T-cell (primary cell): ENCODE measurements at places on chromosomes 1 and 21.
A peak's percentile ranks its signal among the peaks of the same experiment; 100 is the strongest.

DNA sequence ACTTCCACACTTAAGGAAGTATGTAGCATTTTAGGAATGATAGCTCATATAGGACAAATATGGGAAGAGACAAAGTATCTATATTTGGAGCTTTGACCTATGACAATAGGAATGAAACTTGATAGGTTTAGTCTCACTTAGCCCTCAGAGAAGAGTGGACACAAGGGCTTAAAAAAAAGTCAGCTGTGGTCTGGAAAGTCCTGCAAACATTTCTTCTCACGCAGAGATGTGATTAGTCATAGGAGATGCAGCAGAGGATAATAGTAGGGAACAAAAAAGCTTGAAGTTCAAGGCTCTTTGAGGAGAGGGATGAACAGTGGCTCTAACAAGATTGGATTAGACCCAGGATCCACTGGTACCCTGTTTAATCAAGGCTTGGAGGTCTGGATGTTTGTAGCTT lies 14.8 kb upstream of the RNF220 start:
- DNase-seq = no peak

DNA sequence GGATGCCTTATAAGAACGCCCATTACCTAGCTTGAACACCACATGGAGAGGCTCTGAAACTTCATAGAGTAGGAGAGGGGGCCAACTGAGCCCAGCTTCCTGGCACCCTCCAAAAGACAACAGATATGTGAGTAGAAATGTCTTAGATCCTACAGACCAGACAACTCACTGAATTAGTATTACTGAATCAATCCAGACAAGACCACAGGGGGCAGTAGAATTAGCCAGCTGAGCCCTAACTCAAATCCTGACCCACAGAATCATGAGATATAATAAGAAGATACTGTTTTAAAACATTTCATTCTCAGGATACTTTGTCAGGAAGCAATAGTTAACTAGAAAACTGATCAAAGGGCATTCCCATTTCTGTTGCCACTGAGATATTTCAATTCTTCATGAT lies 45.8 kb upstream of the C1orf21 start:
- no peak for DNase-seq

DNA sequence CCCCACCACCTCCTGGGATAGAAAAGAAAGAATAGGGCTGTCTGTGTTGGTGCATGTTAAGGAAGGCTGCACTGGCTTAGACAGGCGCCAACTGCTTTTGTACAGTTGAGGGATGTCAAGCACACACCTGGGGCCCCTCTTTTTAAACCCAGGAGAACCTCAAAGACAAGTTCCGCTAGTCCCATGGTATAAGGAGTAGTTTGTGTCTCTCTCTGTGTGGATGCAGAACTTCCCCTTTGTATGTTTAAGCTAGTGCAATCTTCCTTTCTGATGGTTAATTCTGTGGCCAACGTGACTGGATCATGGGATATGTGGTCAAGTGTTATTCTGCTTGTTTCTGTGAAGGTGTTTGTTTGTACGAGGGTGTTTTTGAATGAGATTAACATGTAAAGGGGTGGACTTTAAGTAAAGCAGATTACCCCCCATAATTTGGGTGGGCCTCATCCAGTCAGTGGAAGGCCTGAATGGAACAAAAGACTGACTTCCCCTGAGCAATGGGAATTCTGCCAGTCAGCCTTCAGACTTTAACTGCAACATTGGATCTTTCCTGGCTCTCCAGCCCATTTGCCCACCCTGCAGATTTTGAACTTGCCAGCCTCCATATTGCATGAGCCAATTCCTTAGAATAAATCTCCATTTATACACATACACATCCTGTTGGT lies 9.5 kb upstream of the DUSP10 start:
- DNase-seq = no peak

- DNase-seq = no peak
Measured at GRCh38 chr1:47843059-47843458, 154.1 kb downstream of the TRABD2B start.

- DNase-seq = no peak
Measured at GRCh38 chr21:44291078-44291935, 5.6 kb downstream of the AIRE start.

GRCh38 chr1:175572932-175573868 lies 170.2 kb downstream of the TNR start:
- no peak for DNase-seq

DNA sequence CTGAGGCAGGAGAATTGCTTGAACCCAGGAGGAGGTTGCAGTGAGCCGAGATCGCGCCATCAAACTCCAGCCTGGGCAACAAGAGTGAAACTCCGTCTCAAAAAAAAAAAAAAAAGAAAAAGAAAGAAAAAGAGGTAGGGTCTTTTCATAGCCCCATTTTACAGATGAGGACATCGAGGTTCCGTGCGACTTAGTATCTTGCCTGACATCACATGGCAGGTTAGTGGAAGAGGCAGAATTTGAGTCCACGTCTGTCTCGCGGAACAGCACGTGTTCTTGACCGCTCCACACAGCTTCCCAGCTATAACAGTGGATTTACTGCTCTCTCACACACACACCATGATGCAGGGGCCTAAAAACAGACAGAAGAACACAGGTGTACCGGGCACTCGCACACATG lies 1.1 kb downstream of the CTRC start:
- DNase-seq = no peak

GRCh38 chr1:12616709-12617373 lies 1.2 kb downstream of the DHRS3 start:
- DNase-seq = no peak

DNA sequence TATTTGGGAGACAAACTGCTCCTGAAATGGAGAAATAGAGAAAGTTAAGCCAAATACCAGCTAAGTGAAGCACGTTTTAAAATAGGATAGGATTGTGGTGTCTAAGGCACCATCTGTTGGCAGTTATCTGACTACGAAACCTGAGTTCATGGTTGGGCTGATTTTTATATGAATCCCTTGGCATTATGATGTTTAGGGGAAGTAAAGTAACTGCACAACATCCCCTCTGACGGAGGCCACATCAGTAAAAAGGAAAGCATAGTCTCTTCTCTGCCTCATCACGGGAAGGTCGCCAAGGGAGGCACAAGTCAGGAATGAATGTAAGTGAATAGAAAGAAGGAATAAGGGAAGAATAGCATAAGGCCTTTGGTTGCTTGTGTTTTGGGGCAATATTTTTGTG lies 128.0 kb downstream of the PRRX1 start:
- no peak for DNase-seq

- DNase-seq = no peak
Measured at GRCh38 chr1:44072204-44072603, 40.9 kb upstream of the SLC6A9 start.

- no peak for DNase-seq
Measured at GRCh38 chr1:213564215-213564659, 423.5 kb upstream of the PROX1 start.

DNA sequence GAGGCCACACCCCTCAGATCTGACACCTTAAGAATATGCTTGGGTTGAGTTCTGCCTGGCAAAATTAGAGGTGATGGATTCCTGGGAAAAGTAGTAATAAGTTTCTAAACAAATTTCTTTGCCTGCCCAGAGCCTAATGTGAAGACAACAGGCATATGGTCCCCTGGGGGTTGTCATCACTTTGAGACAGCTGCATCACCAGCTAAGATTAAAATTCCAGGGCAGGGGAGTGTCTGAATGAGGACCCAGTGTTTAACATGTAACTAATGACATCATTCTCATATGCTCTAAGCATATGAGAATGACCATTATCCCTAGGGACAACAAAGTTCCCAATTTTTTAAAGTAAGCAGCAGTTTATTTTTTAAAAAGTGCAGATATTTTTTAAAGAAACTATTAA lies 432.2 kb downstream of the PCP4 start:
- DNase-seq = no peak

- DNase-seq = no peak
Measured at GRCh38 chr1:101316256-101316655, 79.4 kb downstream of the S1PR1 start.

GRCh38 chr1:212118167-212118871 lies 82.8 kb downstream of the DTL start:
- DNase-seq = no peak

GRCh38 chr1:23578997-23579363 lies 19.7 kb upstream of the ID3 start:
- no peak for DNase-seq

DNA sequence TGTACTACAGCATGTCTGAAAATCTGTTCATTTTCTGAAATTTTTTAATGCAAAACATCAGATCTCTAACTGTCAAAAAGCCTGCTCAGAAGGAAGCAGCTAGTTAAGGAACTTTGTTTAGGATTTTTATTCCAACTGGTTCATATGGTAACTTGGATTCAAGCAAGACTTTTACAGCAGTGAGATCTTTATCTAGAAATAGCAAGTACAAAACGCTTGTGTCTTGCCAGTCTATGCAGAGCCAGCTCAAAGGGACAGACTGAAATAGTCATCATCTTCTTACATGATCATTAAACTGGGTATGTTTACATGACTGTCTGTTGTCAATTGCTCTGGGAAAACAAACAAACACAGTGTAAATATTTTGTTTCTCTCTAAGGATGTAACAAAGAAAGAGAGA lies 37.6 kb downstream of the DDAH1 start:
- DNase-seq = no peak

DNA sequence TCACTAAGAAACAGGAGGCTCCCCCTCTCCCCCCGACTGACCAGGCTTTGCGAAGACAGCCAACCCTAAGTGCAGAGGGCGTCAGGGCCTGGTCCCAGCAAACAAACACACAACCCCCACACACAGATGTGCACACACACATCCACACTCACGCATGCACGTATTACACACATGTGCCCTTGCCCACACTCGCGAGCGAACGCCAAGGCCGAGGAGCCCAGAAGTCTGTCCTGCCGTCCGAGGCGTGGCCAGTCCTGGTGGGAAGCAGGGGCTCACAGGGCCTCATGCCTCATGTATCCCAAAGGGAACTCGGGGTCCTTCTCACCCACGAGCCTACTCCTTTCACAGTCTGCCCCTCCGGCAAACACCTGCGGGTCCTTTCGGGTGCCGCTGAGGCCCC lies 2.0 kb downstream of the SDF4 start:
- no peak for DNase-seq

GRCh38 chr1:22860883-22861385 lies 111.7 kb downstream of the LACTBL1 start:
- DNase-seq = no peak

- DNase-seq = no peak
Measured at GRCh38 chr21:27244352-27244751, 277.5 kb upstream of the ADAMTS5 start.

- no peak for DNase-seq
Measured at GRCh38 chr1:100348549-100349144, 3.7 kb upstream of the CDC14A start.

DNA sequence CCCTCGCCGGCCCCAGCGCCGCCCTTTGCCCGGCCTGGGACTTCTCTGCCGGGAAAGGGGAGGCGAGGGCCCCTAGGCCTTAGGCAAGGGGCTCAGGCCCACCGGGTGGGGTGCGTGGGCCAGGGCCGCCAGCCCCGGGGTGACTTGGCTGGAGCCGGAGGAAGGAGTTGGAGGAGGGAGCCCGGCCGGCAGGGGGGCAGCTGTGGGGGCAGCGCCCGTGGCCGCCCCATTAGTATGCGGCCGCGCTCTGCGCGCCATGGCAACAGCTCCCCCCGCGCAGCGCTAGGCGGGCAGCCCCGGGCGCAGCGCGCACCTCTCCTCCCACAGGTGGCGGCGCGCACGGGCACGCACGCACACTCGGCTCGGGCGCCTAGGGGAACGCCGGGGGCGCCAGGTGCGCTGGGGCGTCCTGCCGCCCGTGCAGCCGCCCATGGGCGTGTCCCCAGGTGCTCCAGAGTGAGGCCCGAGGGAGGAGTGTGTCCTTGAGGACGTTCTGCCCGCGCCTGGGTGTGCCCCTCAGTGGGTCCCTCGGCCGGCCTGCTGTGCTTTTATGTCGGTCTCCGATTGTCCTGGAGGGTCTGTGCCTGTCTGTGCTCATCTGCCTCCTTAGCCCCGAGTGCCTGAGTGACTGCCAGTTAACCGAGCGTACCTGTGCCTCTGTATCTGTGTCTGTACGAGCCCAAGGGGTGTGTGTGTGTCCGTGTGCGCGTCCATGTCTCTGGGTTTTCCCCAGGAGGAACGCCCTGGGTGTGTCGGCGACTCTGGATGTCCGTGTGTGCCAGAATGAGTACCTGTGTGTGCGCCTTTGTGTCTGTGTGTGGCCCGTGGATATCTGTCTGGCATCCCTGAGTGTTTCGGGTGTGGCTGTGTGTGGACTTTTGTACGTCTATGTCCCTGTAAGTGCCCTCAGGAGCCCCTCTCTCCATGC lies 38.2 kb upstream of the WASF2 start:
- peak; percentile 41 for DNase-seq

DNA sequence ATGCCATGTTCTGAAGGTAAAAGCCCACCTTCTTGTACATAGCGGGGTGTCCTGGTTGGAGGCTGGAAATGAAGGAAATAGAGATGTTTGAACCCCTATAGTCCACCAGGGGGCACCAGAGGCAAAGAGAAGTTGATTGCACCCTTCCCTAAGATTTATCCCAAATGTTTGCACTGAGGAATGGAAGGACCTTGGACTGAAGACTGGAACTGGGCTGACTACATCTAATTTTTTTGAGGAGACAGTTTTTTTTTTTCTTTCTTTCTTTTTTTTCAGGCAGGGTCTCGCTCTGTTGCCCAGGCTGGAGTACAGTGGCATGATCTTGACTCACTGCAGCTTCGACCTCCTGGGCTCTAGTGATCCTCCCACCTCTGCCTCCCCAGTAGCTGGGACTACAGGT lies 55.3 kb upstream of the EIF4G3 start:
- DNase-seq = no peak

DNA sequence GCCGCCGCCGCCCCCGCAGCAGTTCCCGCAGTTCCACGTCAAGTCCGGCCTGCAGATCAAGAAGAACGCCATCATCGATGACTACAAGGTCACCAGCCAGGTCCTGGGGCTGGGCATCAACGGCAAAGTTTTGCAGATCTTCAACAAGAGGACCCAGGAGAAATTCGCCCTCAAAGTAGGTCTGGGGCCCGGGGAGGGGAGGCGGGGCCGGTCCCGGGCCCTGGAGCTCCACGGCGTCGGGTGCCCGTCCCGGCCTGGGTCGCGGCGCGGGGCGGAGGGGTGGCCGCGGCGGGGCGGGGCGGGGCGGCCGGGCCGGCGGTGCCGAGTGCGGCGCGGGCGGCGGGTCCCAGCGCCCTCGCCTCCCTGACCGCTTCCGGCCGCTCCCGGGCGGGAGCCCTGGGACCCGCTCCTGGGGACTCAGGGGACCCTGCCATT lies 646 bp downstream of the MAPKAPK2 start:
- peak; percentile 7 for DNase-seq

- no peak for DNase-seq
Measured at GRCh38 chr1:63366908-63367214, 566 bp upstream of the ALG6 start.

DNA sequence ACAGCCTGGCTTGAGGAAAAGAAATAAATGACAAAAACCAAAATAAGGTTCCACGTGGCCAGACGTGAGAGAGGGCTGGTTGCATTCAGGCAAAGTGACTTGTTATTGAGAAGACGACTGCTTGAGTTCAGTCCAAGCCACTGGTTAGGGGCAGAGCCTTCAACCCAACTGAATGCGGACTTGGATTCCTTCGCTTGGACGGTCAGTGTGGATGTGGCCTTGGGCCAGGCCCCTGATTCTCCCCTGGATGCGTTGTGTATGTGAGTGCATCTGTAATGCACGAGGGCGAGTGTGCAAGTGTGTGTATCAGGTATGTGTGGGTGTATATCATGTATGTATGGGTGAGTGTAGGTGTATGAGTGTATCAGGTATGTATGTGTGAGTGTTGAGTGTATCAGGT lies 1.9 kb downstream of the PLA2G2F start:
- DNase-seq = no peak
